CD4-positive, alpha-beta T cell treated with Interleukin-4 for 1 hour (primary cell): ENCODE measurements at places on chromosomes 13 and 19.
A peak's percentile ranks its signal among the peaks of the same experiment; 100 is the strongest.

GRCh38 chr19:48646001-48646721 is at the start of gene CA11:
CA11 (minus strand) TSS chr19:48646187; CDS start chr19:48645632, 555 bp downstream.
- peak; percentile 93 for DNase-seq

DNA sequence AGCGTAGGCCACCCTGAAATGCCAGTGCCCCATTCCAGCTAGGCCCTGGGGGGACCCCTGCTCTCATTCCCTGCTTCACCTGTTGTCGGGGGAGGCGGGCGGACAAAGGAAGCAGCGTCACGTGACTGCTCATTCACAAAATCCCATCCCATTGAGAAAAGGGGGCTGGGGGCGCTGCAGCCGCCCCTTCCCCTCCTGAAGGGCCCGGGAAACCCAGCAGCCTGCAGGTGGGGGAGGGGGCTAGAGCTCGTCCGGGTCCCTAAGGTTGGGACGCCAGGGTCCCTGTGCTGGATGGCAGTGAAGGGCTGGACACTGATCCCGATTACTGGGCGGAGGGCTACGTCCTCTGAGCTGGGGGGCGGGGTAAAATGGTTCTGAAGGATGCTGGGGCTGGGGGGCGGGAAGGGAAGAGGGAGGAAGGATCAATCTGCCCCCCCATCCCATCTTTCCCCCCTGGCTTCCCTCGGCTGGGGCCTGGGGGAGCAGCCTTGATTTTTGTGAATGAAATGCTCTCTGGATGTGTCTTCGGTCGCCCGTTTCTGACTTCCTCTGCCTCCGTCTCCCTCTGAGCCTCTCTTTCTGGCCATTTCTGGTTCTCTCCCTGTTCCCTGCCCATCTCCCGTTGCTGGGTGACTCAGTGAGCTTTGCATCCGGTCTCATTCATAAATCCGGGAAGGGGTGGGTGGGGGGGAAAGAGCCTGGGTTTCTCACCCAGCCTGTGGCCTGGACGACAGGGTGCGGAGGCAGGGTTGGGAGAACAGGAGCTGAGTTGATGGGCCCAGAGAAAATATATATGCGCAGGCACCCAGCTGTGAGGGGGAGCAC is 816 bp downstream of the SPRED3 start:
- DNase-seq = no peak

DNA sequence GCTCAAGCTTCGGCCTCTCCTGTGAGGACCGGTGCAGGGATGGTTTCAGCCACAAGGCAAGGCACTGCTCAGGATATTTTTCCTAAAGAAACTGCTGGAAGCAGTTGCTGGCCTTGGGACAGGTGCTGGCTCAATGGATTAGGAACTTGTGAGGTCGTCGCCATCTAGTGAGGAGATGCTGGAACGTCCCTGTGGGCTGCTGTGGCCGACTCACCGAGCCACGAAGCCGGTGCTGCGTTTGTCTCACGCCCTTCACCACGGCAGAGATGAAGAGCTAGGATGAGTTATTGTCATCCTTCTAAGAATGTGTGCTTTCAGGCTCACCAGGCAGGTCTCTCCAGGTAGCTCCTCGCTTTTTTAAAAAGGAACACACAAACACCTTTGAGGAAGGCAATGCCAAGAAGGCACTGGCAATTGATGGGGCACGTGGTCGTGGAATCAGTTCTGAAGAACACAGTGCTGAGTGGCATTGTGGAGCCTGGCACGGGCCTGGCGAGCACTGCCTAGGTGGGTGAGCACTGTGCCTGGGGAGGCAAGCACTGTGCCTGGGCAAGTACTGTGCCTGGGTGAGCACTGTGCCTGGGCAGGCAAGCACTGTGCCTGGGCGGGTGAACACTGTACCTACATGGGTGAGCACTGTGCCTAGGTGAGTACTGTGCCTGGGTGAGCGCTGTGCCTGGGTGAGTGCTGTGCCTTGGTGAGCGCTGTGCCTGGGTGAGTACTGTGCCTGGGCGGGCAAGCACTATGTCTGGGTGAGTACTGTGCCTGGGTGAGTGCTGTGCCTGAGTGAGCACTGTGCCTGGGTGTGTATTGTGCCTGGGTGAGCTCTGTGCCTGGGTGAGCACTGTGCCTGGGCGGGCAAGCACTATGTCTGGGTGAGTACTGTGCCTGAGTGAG is 140.4 kb downstream of the TEX29 start:
- no peak for DNase-seq

DNA sequence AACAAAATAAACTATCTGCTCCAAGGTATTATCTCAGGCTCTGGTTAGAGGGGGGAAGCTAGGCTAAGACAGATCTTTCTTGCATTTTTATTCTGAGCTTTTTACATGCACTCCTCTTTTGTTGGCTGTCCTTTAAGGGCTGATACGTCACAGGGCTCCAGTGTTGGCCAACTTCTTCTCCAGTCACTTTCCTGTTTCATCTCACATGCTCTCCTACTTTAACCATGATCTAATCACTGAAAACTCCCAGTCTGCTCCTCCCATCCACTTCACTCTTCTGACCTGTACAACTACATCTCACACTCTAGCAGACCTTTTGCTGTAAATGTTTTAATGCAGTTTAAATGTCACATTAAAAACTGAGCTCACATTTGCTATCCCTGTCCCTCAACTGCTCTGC is 510.0 kb upstream of the KLF12 start:
- DNase-seq = no peak

GRCh38 chr13:34700155-34700554 is 241.9 kb upstream of the NBEA start:
- DNase-seq = no peak

DNA sequence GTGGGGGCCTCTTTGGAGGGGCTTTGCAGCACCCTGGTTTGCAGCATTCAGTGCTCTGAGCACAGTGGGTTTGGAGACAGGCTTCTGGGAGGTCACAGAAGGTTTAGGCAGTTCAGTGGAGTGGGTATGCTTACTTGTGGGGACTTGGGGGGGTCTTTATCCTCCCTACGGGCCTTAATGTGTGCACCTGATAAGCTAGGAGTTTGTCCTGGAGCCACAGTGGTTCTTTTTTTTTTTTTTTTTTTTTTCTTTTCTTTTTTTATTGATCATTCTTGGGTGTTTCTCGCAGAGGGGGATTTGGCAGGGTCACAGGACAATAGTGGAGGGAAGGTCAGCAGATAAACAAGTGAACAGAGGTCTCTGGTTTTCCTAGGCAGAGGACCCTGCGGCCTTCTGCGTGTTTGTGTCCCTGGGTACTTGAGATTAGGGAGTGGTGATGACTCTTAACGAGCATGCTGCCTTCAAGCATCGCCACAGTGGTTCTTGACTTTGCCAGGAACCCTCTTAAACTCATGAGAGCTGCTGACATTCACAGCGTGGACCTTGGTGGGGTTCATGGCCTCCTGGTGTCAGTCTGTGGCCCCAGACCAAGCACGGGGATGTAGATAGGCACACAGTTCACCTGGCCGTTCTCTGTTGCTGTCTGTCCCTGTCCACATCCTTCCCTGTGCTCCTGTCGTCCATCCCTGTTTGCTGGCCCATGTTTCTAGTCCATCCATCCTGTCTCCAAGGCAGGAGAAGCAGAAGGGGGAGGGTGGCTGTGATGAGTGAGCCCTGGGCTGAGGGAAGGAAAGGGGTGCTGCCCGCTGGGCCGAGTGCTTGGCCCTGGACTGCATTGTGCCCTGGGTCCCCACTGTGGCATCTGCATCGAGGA is 2.7 kb downstream of the EGLN2 start:
- no peak for DNase-seq

- no peak for DNase-seq
These were observed 391.4 kb downstream of the IRS2 start for GRCh38 chr13:109395014-109395413.

- no peak for DNase-seq
These were observed 502.9 kb upstream of the ARGLU1 start for GRCh38 chr13:107070792-107071191.

DNA sequence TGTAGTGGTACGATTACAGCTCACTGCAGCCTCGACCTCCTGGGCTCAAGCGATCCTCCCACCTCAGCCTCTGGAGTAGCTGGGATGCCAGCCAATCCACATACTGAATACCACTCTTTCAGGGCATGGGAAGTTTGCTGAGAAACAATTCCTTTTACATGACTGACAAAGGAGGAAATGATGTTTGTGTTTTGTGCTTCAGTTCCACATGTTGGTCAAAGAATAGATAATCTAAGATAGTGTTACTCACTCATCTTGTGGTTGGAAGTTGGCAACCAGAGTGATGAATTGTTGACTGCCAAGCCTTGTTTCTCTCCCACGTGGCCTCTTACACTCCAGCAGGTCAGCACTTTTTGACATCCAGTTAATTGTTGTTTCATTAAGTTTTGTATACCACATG is 7.6 kb downstream of the MBD3L2B start:
- DNase-seq = no peak

DNA sequence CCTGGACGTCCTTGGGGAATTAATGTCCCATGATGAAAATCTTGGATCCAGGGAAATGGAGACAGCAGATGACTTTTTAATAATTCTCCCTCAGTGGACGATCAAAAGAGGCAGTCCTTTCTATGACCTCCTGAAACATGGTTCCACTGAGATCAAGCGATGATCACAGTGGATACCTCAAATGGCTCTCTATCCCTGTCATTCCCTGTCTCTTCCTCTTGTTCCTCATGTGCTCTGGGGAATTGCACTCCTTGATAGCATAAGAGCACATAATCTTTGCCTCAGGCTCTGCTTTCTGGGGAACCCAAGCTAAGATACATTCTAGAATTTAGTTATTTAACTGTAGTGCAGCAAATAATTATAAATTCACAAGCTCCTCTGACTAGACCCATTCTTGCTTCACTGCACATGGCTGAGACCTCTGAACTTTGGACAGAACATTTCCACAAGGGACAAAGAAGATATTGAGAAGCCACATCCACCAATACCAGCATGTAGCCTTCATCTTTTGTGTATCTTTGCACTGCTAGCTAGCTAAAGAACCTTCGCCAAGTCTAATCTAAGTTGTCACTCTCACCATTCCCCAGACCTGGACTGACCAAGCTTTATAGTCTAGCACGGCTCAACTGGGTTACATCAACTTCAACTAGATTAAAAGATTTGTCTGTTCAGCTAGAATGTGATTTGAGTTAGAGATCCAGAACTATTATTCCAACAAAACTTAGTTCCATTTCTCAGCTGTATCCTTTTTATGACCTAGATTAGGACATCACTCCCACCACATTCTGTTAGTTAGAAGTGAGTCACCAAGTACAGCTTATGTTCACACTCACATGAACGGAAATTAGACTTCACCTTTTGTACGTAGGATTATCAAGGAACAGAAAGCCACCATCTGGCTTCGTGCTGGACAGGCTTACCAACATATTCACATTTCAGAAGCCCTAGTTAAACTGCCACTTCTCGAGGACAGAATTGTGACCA is 142.7 kb downstream of the SUCLA2 start:
- DNase-seq = no peak

GRCh38 chr19:56595548-56595899 is 422 bp downstream of the ZNF71 start:
- DNase-seq = no peak

DNA sequence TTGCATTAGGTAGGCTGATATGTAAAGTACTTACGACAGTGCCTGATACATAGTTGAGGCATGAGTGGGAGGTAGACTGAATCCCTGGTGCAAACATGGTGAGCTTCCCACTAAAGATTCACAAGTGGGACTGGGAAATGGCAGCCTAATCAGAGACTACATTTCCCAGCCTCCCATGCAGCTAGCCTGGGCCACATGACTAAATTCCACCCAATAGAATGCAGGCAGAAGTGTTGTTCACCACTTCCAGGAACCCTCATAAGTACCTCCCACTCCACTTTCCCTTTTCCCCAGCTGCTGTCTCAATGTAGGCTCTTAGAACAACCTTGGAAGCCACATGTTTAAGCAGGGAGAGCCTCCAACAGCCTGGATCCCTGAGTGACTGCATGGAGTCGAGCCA is 104.9 kb downstream of the CACNA1A start:
- no peak for DNase-seq

- DNase-seq = no peak
These were observed 11.9 kb downstream of the BCAT2 start for GRCh38 chr19:48798937-48799336.
